ENCODE measurements at places on chromosomes 1 and 21.

DNA sequence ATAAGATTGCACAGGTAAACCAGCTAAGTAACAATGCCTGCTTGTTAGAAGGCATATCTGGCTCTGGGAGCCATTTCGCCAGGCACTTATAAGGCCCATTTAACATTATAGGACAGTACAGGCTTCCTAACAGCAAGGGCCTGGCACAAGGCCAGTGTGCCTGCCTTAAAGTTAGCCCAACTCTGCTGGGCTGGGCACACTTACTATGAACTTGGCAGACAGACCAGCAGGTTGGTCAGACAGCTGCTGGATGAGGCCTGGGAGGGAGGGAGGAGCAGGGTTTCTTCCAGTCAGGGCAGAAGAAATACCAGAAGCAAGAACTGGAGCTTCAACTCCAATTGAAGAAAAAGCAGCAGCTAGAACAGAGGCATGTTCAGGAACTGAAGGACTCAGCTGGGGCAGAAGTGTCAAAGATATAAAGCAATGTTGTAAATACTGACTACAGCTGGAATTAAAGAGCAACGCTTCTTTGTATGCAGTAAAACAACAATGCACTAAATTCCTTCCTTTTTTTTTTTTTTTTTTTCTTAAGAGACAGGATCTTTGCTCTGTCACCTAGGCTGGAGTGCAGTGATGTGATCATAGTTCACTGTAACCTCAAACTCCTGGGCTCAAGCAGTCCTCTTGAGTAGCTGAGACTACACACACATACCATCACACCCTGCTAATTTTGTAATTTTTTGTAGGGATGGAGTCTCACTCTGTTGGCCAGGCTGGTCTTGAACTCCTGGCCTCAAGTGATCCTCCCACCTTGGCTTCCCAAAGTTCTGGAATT is 4.9 kb downstream of the CACHD1 start:
- no peak for DNase-seq

DNA sequence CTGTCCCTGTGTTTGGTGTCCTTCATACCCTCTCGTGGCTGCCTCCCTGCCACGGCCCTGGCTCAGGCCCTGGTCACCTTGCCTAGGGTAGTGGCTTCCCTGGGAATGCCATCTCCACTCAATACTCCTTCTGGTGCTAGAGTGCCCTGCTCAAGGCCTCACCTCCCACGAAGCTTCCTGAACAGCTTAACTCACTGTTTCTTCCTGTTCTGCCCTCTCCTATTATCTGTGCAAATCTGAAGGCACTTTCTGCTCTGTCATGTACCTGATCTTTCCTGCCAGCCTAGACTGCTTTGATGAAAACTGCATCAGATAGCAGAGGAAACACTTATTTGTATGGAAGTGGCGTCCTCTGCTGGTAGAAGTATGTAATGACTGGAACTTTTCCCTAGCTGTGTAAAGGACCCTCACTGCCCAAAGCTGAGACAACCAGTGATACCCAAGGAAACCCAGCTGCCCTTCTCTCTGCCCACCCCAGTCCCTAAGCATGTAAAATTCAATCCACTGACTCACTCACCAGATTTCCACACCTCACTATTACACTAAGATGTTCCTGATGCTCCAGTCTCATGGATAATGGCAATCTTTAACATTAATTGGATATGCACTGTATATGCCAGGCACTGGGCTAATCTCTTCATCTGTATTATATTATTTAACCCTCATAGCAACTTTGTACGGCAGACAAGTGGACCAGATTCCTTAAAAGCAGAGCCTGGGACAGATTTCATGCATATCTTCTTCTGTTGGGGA is 36.2 kb upstream of the BTG2 start:
- DNase-seq: no peak

DNA sequence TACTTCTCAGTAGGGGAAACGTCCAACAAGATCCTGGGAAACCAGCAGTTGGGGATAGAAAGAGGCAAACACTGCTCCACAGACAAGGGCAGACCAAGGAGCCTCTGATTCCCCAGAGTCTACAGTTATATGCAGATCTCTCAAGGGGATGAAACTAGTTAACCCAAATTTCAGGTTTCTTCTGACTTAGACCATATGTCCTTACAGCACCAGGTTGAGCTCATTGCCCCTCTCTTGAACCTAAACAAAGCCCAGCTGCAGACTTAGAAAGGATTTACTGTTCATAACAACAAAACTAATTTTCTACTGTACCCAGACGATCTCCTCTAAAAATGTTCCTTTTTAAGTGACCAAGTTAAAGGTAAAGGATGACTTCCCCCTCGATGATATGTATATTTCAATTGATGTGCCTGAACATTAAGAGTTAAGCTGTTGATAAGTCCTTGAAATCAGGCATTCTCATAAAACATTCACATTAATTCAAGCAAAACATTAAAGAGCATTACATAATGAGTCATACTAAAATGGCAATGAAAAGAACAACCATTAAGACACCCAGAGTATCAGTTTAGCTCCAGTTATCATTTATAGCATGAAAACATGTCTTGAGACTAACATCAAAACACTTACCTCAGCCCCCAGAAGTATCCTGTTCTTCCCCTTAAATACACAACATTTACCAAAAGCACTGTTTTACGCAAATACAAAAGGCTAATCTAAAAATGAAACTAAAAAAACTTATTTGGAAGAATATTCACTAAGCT is 24.1 kb downstream of the SMYD3 start:
- DNase-seq: no peak

DNA sequence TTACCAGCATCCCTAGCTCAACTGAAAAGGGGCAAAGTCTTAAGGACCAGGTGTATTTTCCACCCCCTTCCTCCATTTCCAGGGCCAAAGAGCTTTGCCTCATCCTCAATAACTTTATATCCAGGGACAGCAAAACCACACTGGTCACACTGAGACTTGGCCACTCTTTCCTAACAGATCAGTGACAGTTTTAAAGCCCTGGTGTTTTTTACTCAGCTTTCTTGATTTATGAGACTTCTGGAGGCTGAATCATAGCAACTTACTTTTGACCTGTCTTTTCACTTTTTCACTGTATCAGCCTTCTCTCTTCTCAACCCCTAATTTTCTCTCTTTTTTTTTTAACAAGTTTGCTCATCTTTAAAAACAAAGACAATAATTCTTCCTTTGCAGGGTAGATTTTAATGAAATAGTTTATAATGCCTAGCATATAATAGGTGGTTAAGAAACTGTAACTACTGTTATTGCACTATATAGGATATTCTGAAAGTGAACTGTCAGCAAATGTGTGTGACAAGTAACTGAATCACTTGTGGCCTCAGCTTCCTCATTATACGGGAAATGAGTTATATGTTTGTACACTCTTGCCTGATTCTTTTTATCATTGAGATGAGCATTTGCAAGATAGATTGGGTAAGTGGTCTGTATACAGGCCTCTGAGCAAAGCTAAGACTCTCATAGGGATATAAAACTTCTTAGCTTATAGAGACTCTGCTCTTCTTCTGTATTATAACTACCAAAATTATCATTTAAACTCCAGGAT is 19.7 kb upstream of the DYNLT5 start:
- DNase-seq: no peak

GRCh38 chr1:233730380-233730779 is 116.5 kb downstream of the KCNK1 start:
- no peak for DNase-seq
